Breast epithelium (tissue), 4 donors: ENCODE measurements at places on chromosomes 6 and 20.

- DNase-seq = no peak
Measured at GRCh38 chr6:56245903-56246351, 1.5 kb downstream of the COL21A1 start.

DNA sequence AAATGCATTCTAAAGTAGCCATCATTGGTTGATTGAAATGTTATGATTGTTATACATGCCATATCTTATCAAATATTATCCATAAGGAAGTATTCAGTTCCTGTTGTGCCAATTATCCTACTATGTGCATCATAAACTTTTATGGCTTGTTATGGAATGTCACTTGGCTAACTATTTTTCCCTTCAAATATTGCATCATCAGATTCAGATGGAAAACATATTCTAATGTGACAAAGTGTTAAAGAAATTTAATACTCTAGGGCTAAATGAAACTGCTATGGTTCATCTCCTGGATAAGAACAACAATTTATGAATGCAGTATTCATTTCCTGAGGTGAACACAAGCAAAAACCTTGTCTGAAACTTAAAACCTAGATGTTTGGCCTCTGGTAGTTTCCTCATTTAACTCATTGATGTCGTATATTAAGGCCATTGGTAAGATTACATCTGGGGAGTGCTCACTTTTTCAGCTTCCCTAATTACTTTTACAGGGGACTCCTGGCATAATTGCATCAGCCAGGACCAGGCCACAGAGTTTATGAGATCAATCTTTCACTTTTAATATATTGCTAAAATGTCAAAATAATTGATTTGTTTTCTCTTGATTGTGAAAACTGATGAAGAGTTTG lies 134.9 kb upstream of the CEP162 start:
- DNase-seq = no peak

DNA sequence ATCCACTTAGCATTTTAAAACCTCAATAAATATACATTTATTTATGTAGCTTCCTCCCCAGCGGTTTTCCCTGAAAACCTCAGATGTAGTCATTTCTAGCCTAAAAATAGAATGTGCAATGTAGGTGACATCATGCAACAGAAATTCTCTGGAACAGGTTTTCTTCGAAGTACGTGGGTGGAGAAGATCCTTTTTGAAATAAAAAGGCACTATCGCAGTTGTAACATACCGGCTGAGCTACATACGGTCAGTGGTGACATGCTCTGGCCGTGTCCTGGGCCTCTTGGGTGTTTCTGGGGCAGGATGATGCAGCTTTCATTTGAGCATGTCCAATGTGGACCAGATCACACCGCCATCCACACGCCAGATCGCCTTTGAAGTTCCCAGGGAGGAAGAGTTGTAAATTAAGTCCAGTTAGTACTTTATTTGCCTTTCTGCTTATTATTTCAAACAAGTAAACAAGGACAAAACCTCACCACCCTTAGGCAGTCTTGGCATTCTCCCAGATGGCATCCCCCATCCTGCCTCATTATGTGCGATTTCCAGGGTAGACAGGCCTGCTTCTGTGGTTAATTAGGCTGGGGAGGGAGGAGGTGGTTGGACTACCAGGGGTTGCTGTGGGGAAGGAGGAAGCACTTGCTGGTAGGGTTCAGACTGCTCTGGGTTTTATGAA lies 109.5 kb upstream of the CLDN20 start:
- no peak for DNase-seq

DNA sequence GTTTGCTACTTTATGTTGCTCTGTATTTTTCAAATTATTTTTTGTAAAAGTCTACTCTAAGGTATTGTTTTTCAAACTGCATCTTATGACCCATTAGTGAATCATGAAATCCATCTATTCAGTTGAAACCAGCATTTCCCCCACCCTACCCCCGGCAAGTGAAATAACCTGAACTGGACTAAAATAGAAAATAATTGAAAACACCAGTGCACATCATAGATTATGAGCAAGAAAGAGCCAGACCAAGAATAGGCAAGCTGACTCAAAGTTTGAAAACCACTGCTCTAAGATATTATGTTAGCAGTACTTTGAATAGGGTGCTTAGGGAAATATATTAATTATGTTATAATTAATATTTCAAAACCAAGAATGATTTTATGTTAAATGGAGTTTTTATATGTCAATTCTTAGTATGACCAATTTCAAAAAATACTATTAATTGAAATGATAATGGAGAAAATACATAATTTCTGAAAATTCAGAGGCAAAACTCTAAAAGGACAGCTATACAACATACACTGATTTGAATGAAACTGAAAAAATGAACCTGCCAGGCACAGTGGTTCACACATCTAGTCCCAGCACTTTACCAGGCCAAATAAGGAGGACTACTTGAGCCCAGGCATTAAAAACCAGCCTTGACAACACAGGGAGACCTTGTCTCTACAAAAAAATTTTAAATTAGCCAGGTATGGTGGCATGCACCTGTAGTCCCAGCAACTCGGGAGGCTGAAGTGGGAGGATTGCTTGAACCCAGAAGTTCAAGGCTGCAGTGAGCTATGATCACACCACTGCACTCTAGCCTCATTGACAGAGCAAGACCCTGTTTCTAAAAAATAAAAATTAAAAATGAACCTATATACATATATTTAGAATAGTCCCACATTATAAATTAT lies 112.0 kb downstream of the CDK19 start:
- DNase-seq = no peak

DNA sequence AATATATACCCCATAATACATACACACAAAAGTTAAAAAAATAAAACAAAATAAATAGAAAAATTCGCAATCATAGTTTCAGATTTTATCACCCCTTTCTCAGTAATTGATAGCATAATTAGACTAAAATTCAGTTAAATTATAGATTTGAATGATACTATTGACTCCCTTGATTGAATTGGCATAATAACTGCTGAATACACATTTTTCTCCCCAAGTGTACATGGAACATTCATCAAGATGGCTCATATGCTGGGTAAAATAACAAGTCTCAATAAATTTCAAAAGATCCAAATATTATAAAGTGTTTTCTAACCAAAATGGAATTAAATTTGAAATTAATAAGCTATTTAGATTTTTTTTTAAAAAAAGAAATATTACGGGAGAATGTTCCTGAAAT lies 616.1 kb downstream of the MAFB start:
- no peak for DNase-seq

DNA sequence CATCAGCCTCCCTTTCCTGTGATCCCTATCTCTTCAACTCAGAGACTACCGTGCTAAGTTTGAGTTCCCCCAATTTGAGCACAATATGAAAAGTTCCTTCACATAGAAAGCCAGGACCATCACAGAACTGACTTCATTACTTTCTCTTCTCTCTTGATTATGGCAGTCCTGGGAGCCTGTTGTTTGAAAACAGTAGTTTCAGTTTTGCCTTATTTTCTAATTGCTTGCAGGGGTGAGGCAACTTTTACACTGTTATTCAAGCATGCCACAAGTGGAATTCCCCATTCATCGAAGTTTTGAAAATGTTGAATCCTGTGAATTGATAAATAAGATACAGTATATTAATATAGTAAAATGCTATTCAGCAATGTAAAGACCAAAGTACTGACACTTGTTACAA lies 569.7 kb upstream of the MARCKS start:
- DNase-seq = no peak

DNA sequence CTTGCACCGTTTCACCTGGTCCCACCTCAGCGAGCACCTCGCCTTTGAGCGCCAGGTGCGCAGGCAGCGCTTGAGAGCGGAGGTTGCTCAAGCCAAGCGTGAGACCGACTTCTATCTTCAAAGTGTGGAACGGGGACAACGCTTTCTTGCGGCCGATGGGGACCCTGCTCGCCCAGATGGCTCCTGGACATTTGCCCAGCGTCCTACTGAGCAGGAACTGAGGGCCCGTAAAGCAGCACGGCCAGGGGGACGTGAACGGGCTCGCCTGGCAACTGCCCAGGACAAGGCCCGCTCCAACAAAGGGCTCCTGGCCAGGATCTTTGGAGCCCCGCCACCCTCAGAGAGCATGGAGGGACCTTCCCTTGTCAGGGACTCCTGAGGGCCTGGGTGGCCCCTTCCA lies 1.5 kb downstream of the ABT1 start:
- DNase-seq = no peak

GRCh38 chr6:20056350-20056992 lies 155.8 kb downstream of the MBOAT1 start:
- no peak for DNase-seq

GRCh38 chr20:51931371-51931781 lies 129.1 kb upstream of the SALL4 start:
- no peak for DNase-seq

DNA sequence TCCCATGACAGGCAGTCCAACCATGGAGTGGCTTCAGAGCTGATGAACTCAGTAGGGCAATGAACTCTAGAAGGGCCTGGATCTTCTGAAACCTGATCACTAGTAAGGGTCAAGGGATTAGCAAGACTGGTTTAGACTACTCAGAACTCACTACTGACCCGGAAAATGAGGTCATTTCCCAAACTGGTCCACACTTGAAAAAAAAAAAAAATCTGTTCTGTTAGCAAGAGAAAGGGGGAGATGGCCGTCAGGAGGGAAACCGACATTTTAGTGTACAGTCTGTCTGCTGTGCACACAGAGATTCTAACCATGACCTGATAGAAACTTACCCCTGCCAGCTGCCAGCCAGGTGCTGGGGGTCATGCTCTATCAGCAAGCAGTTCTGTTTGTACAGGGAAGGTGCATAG lies 262.4 kb upstream of the AGPAT4 start:
- DNase-seq = no peak

DNA sequence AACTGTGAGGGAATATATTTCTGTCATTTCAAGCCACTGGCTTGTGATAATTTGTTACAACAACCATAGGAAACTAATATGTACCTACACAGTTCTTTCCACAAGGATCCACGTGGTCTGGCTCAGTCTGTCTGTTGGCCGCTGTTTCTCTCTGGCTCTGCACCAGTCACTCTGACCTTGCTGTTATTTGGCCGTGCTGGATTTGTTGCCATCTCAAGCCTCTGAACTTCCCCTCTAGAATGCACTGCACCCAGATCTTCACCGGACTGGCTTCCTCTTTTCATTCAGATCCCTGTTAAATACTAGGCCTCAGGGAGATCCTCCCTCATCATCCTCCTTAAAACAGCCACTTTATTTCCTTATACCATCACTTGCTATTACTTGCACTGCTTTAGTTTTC lies 446.8 kb downstream of the TFAP2B start:
- no peak for DNase-seq
